LHCN-M2 (cell line): ENCODE measurements at places on chromosomes 11 and 22. TPM values are rescaled to one million over a fixed set of nuclear protein-coding genes. Genes with fewer than 3 reads are reported as not detected.

Gene FAM181B
- not detected in 2 replicates for total RNA-seq

DNA sequence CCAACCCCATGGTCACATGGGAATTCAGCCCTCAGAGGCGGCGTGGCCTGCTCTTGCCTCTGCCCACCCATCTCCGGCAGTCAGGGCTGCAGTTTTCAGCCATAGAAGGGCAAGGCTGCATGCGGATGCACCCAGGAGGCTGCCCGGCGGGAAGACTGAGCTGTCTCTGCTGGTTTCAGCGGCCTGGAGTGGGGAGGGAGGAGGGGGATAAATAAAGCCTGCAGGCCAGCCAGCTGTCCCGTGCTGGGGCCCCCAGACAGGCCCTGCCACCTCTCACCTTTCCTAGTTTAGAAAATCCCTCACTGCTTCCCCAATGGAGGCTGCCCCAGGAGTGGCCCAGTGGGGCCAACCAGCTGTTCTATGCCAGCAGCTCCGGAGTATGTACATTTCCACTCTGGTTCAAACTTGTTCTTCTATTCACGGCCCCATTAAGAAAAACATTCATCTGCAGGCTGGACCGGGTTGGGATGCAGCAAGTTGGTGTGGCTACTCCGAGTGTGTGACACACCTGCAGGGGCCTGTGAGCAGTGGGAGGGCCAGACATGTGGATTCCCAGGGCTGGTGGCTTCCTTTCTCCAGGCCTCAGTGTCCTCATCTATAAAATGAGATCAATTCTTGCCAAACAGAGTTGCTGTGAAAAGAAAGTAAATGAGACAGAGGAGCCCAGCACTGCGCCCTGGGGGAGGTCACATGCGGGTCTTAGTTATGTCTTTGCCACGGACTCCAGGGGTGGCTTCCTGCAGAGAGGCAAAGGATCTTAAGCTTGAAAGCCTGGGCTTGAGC, 5.0 kb downstream of the MICALL1 start:
- no peak for DNase-seq

DNA sequence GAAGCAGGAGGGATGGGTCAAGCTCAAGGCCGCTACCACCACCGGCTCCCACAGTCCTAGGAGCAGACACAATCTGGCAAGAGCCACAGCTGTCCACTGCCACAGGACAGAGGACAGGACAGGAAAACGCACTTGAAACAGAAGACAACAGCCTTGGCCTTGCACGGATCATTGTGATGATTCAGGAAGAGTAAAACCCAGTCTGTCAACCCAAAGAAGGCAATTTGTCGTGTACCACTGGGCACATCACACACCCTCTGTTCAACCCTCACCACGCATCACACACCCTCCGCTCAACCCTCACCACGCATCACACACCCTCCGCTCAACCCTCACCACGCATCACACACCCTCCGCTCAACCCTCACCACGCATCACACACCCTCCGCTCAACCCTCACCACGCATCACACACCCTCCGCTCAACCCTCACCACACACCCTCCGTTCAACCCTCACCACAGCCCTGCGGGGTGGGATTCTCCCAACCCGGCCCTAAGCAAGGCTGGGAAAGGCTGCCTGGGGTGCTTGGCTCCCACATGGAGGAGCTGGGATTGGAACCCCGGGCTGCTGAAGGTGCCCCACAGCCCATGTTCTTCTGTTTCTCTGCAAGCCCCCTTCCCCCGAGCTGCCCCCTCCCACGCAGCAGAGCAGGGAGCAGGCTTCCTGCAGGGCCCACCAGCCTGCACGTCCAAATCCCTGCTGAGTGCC, 11.3 kb upstream of the CDC42BPG start:
- peak; percentile 44 for DNase-seq

GRCh38 chr11:126993599-126993998, 7.0 kb downstream of the KIRREL3 start:
- DNase-seq: peak; percentile 54
